Kidney (tissue), 22 donors: ENCODE measurements at places on chromosomes 2 and 18.

DNA sequence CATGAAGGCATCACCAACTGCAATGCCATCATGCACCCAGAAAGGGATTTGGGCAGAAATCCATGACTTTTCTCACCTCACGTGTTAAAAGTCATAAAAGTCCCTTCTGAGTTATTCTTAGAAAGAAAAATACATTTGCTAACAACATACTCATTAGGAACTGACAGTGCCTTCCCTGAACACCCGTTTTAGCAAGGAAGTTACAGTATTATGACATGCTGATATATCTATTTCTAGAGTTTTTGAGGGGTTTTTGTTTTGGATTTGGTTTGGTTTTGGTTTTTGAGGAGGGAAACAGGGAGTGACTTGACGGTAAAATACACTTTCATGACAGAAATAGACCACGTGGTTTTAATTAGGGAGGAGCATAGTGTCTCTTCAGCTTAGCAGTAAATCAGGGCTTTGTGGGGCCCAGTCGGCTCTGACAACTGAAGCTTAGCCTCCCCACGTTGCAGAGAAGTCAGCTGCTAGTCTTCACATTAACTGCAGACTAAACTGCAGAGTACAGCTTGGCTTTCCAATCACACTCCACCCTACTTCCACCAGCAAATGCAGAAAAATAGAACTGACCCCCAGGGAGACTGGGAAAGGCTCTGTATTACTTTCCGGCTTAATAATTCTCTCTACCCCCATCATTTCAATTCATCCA, 141.4 kb downstream of the FAM124B start:
- DNase-seq = peak; percentile 82

- no peak for DNase-seq
These were observed 207.0 kb upstream of the CXCR4 start for GRCh38 chr2:136324966-136325365.

- DNase-seq = no peak
These were observed 113.9 kb downstream of the MYO5B start for GRCh38 chr18:50080932-50081560.

DNA sequence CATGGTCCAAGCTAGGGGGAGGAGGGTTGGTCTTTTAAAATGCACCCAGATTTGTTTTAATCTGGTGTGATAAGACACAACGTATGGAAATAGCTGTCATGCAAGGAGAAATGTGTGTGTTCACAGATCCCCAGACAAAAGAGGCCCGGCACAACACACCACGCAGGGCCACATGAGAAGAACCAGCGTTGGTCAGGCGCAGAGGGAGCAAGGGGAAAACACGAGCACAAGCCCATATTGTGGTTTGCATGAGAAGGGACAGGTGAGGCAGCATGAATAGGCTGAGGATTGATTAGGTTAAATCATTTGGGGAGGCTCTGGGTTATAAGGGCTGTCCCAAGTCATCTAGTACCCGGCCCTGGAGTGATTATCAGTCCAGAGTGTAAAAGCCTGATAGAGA, 272.5 kb upstream of the NCKAP5 start:
- no peak for DNase-seq

DNA sequence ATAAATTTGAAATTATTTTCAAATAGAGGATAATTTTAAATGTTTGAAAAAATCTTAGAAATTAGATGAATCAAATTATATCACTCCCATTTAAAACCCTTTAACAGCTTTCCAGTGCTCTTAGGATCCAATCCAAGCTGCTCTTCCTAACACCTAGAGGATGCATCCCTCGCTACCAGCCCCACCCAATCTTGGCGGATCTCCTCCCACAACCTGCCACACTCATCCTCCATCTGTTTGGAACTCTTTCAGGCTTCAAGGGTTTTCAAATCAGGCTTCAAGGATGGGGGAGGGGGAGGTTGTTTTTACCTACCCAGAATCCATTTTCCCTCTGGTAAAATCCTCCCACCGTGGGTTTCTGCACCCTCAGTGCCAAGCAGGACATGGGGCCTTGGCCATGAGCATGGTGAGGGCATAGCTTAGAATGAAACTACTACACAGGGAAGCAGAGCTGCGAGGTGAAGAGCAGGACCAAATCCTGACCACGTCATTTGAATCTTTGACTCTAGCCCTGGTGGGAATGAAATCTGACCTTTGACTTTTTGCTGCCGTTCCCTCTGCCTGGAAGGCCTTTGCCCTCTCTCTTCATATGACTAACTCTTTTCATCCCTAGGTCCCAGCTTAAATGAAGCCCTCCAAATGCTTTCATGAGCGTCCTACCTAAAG, 113.0 kb upstream of the MAPRE2 start:
- no peak for DNase-seq

DNA sequence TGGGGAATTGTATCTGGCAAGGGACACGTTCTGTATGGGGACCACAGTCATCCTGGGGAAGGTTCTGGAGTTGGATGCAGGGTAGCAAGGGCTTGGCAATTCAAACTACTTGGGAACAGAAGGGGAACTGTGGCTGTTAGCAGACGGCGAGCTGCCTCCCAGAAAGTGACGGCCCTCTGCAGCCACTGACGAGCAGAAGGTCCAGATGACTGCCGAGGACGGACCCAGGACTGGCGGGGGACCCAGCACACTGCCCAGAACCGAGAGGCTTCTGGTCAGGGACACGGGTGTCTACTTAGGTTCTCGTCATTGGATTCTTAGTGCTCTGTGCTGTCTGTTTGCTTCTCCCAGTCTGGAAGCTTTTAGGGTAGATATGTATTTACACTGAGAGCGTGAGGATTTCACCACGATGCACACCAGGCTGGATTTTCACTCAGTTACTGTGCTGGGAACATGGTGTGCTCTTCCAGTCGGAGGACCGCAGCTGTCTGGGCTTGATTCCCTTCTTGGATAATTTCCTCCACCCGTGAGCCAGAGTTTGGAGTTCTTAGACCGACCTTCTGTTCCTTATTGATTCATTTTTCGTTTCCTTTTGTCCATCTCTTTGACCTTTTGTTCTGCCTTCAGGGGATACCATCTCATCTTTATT, 13.4 kb downstream of the GPR35 start:
- DNase-seq = no peak

DNA sequence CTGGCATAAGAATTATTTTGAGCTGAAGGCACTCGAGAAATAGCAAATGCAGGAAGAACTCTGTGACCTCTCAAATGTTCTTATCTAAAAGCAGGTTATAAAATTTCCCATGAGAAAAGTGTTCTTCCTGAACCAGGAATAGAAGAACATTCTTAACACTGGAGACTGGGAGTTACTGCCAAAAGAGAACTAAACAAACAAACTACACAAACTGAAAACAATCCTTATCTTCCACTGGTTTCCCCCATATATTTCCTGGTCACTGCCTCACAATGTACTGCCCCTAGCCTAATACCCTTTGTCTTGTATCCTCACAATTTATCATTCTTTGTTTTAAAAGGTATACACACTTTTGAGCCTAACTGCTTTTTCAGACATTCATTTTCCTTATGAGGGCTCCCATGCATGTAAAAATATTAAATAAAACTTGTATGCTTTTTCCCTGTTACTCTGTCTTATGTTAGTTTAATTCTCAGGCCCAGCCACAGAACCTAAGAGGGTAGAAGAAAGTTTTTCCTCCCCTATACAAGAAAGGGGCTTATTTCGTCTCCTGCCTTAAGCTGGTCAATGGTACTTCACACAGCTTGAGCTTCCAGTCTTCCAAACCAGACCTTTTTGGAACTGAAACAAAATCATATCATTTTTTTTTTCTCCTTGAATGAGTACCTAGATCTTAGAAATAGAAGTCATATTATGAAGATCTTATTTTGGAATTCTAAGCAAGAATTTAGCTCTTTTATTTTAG, 110.6 kb downstream of the MSTN start:
- DNase-seq = no peak

DNA sequence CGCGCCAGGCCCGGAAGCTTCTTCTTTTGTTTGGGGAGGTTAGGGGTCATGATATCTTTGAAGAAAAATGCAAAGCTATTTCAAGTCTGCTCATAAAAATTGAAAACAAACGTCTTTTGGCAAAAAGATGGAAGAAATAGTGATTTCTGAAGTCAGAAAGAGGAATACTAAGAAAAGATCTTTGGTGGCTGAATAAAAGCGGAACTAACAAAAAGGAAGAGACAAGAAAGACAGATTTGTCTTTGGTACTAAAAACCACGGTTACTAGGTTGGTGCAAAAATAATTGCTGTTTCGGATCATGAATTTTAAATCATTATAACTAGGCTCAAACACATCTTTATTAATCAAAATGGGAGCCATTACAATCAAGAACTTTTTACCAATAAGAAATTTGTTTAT, 164.6 kb upstream of the TRIB2 start:
- DNase-seq = no peak

DNA sequence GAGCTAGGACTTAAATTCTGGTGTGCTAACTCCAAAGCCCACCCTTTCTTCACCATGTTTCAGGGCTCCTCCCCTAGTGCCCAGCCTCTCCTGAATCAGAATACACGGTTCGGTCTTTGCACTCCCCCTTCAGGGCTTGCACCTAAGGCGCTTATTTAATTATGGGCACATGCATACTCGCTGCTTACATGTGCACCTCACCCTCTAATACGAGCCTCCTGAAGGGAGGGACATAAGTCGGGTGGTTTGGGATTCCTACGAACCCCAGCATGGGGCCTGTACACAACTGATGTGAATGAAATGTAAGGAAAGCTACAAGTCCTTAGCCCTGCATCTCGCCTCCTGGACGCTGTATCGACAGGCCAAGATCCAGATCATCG, 435 bp downstream of the IFT172 start:
- peak; percentile 46 for DNase-seq

DNA sequence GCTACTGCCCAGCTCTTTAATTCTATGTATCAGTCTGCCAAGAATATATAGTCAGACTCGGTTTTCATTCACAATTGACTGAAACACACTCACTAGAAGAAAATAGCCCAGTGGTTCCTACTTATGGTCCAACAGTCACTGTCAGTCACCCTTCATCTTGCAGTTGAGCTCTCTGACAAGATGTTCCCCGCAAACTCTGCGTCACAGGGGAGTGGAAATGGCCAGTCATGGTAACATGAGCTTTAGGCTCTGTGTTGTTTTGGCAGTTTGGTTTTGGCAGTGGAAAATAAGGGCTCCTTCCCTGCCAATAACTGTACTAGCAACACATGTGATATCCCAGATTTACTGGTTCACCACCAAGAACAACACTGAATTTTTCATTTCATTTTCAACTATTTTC, 122.5 kb downstream of the PRPF40A start:
- no peak for DNase-seq

- no peak for DNase-seq
These were observed 61.3 kb downstream of the NEDD4L start for GRCh38 chr18:58105206-58105887.

DNA sequence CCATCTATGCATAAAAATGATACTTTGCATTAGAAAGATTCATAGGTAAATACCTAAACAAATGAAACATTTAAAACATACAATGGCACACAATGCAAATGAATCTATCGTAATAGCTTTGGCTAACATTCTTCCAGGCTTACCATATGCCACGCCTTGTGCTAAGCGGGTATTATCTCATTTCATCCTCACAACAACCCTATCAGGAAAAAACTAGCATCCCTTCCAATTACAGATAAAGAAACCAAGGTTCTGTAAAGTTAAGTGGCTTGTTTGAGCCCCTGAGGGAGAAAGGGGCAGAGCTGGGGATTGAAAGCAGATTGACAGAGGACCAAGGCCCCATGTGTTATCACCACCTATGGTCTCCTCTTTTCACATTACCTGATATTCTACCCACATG, 145.4 kb upstream of the ETAA1 start:
- DNase-seq = no peak

GRCh38 chr2:134623796-134624195, 95.0 kb downstream of the TMEM163 start:
- DNase-seq = no peak
